Suprapubic skin (tissue), 4 donors: ENCODE measurements at places on chromosomes 6 and 20. TPM values are rescaled to one million over a fixed set of nuclear protein-coding genes. Genes with fewer than 3 reads are reported as not detected.

GRCh38 chr6:25232479-25232878 lies 46.7 kb upstream of the CARMIL1 start:
- DNase-seq = peak; percentile 80
- no peaks in the 10 kb centered on the region for H3K36me3 ChIP-seq
- H3K4me1 ChIP-seq = peaks cover 16% of the 10 kb centered on the region
- no peak overlapping the region for H3K27ac ChIP-seq

DNA sequence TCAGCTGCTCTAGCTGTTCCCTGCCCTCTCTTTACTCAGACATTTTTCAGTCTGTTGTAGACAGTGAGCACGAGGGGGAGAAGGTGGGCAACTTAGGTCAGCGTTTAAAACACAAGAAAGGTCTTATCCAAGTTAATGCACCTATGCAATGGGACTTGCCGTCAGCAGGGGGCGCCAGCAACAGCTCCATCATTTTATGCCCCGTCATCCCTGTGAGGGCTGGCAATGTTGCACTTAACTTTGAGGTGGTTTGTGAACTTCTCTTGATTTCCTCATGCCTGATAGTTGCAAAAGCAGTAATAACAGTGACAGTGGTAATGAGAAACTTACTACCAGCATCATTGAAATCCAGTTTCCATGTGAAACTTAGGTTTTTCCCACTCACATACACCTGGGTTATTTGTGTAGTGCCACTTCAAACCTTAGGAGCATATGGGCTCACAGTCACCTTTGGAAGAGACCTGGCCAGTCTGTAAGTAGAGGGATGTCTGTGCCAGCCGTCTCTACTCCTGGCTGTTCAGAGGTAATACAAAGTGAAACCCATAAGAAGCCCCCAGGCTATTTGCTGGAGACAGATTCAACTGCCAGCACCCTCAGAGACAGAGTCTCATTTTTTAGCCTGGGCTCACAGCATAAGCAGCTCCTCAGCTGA lies 44.9 kb upstream of the ID1 start:
- peaks cover 55% of the 10 kb centered on the region for H3K36me3 ChIP-seq
- H3K4me3 ChIP-seq = no peak overlapping the region
- no peak for DNase-seq
- peaks cover 29% of the 10 kb centered on the region for H3K4me1 ChIP-seq
- H3K27ac ChIP-seq = peak overlapping the region; percentile 65

MATN4 gene
- 1.5 TPM for total RNA-seq

CUL7 gene
- 12.3 TPM for total RNA-seq
